ENCODE measurements at places on chromosomes 11 and 22. TPM values are rescaled to one million over a fixed set of nuclear protein-coding genes. Genes with fewer than 3 reads are reported as not detected.

- no peak for DNase-seq
Observed at GRCh38 chr11:70491696-70492472, 93.6 kb downstream of the CTTN start.

- DNase-seq, result no peak
Observed at GRCh38 chr11:121482231-121483129, 29.7 kb upstream of the SORL1-AS1 start.

- no peak for DNase-seq
Observed at GRCh38 chr22:27768027-27768653, 33.4 kb downstream of the MN1 start.

DNA sequence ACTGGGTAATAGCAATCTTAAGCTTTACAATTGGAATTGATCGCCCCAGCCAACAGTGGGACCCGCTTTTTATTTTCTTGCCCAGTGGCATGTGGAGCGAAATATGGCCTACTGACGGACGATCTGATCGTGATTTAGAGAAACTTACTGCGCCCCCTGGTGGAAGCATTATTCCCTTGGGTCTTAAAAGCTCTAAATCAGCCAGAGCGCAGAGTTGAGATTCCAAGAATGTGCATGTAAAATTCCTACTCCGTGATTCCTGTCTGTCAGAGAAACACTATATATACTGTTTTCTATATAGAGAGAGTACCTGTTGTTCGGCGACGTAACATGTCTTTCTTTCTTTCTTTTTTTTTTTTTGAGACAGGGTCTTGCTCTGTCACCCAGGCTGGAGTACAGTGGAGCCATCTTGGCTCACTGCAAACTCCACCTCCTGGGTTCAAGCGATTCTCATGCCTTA lies 3.7 kb upstream of the DPF2 start:
- peak; percentile 85 for DNase-seq

- no peak for DNase-seq
Observed at GRCh38 chr11:37378958-37379357, 780.9 kb upstream of the RAG2 start.

DNA sequence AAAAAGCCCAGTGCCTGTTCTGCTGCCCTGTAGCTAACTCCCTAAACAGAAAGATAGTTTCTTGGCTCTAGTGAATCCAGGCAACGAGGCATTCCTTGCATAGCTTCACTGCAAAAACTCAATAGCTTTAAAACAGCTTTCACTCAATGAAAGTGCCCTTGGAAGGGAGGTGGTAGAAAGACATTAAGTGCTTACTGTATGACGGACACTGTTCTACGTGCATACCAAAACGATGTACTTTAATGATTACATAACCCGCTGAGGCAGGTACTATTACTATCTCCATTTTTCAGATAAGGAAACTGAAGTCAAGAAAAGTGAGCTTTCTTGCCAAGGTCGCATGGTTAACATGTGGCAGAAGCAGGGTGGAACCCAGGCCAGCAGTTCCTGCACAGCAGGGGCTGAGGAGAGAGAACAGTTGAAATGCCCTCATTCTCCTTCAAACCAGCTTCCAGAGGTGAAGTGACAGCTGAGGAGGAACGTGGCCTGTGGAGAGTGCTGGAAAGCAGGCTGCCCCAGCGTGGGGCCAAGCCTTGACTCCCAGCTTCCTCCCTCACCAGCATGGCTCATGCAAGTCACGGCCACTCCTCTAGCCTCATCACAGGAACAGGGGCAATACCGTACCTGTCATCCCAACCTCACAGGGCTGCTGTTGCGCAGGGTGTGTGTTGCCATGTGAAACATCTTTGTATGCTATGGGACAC lies 227.5 kb upstream of the NARS2 start:
- no peak for DNase-seq

The KREMEN1 gene
- total RNA-seq, result 5.9 TPM

The MAPK12 gene
- total RNA-seq, result 1.9 TPM

The BCO2 gene
- total RNA-seq, result 0.42 TPM

Measured in SJSA1 (cell line).